C1 segment of cervical spinal cord (tissue), 14 donors: ENCODE measurements at places on chromosomes 7 and 10.

GRCh38 chr7:119842786-119843185 lies 430.2 kb upstream of the KCND2 start:
- DNase-seq, result no peak

- no peak for DNase-seq
These were observed 7.7 kb upstream of the TRUB1 start for GRCh38 chr10:114930320-114930719.

DNA sequence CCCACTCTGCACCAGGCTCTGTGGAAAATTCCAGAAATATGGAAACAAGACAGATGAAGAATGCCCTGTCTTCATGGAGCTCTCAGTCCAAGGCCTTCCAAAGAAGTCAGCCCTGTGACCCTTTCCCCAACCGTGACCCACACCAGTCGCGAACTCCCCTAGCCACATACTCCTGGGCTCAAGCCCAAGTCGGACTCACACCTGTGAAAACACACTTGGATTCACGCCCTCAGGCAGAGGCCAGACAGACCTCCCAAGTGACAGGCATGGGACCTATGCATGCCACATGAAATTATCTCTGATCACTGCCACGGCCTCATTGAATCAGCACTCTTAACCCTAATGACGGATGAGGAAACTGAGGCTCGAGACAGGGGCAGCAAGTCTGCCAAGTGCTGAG lies 42.5 kb downstream of the ZCCHC24 start:
- no peak for DNase-seq

- no peak for DNase-seq
These were observed 51.6 kb upstream of the ARL4A start for GRCh38 chr7:12635830-12636229.

- no peak for DNase-seq
These were observed 434.3 kb upstream of the C7orf33 start for GRCh38 chr7:148156233-148156632.

GRCh38 chr7:131250331-131250730 lies 77.3 kb upstream of the MKLN1 start:
- DNase-seq, result no peak

- no peak for DNase-seq
These were observed 12.5 kb upstream of the IL2RA start for GRCh38 chr10:6074489-6075301.

GRCh38 chr10:116748041-116748440 lies 5.7 kb upstream of the HSPA12A start:
- DNase-seq, result no peak

GRCh38 chr7:106814887-106815286 lies 50.2 kb upstream of the PIK3CG start:
- no peak for DNase-seq
